Stimulated activated CD4-positive, alpha-beta T cell treated with anti-CD3 and anti-CD28 coated beads, Interleukin-4, amount 100 ng/mL, for 4 hours (primary cell): ENCODE measurements at places on chromosomes 11 and 22.

DNA sequence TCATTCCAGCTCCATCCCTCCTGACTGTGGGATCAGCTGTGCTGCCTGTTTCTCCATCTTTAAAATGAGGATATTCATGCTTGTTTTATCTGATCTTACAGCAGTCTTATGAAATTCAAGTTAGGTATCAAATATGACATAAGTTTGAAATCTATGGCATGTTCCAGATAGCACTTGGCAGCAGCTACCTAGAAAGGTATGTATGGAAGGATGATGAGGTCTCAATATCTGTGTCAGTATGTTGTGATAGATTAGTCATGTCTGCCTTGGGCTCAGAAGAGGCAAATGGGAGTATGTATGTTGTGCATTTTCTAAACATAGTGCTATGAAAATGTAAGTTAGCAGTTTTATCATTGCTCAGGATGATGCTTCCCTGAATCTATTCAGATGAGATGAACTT, 122.1 kb downstream of the NAV2 start:
- DNase-seq: no peak

GRCh38 chr11:65308281-65308891, 6.3 kb upstream of the CDC42EP2 start:
- DNase-seq: no peak

- peak; percentile 45 for DNase-seq
Measured at GRCh38 chr11:288478-289397, at the start of gene PGGHG. TSS of gene PGGHG (plus strand) at chr11:289126. CDS start at chr11:289817, 691 bp downstream.

GRCh38 chr11:111654601-111655000, 52.4 kb downstream of the SIK2 start:
- DNase-seq: no peak

DNA sequence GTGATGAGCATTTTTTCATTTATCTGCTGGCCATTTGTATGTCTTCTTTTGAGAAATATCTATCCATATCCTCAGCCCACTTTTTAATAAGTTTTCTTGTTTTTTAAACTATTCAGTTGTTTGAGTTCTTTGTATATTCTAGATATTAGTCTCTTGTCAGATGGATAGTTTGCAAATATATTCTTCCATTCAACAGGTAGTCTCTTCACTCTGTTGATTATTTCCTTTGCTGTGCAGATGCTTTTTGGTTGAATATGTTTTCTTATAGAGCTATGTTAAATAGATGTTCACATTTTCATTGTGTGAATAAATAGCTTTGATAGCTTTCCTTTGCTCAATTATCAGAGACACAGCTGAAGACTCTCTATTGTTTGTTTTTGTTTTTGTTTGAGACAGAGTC, 68.2 kb upstream of the ALKBH3 start:
- no peak for DNase-seq

GRCh38 chr22:43783777-43784176, 28.3 kb downstream of the EFCAB6 start:
- DNase-seq: no peak

DNA sequence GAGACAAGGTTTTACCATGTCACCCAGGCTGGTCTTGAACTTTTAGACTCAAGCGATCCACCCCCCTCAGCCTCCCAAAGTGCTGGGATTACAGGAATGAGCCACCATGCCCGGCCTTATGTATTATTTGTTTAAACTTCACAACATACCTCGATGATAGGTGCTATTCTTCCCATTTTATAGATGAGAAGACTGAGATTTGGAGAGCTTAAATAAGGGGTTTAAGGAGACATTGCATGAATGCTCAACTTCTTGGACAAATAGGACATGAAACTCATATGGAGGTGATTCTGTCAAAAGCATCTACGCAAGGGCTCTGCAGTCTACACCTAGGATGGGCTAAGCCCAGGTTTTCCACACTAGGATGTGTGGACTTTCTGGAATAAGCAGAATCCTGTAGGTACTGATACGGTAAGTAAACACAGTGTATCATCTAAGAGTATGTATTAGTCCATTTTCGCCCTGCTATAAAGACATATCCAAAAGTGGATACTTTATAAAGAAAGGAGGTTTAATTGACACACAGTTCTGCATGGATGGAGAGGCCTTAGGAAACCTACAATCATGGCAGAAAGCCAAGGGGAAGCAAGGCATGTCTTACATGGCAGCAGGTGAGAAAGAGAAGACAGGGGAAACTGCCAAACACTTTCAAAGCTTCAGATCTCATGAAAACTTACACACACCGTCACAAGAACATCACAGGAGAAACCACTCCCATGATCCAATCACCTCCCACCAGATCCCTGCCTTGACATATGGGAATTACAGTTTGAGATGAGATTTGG, 62.8 kb upstream of the CAPRIN1 start:
- DNase-seq: no peak

- DNase-seq: no peak
Measured at GRCh38 chr22:24421428-24421931, 5.9 kb upstream of the ADORA2A start.

GRCh38 chr11:8168485-8169257, at the start of gene RIC3:
TSS of gene RIC3 (minus strand) at chr11:8169025. CDS start at chr11:8168989, 36 bp downstream.
- DNase-seq: peak; percentile 58

DNA sequence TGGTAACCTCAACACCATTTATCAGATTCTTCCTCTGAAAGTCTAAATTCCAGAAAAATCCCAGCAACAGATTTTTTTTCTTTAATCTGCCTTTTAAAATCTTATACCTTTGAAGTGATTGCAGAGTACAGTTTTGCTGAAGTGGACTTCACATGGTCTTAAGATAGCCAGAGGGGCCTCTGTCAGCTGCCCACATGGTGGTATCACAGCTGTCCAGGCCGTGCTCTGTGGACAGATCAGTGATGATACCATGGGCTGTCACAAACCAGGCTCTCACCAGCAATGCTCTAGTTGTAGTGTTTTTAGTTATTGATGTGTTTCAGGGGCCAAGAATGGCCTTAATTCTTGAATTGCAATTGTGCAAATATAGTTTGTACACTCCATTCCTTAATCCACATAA, 44.0 kb downstream of the PARVA start:
- DNase-seq: no peak

DNA sequence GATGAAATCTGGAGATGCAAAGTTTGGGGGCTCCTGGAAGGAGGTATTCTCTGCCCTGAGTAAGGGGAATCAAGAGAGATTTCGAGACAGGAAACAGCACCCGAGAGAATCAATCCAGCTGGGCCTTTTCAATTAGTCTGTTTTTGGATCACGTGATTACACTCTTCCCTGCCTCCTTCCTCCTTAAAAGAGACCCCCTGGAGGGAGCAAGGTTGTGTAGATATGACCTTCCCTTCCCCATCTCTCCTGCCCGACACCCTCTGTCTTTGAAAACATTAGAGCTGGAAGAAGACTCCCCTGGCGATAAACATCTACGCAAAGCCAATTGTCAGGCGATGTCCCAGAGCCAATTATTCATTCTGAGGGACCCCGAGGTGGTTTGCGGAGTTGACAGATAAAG, 407.9 kb downstream of the MIAT start:
- no peak for DNase-seq

DNA sequence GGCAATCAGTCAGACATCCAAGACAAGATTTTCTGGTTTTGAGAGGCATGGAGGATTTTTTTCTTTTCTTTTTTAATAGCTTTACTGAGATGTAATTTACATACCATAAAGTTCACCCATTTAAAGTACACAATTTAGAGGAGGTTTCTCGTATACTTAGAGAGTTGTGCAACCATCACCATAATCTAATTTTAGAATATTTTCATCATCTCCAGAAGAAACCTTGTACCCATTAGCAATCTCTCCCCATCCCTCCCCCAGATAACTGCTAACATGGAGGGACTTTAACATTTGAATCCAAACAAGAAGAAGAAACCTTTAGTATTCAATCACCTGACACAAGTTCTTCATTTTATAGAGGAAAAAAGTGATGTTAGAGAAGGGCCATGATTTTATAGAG, 83.6 kb downstream of the CLPB start:
- DNase-seq: no peak

GRCh38 chr11:14308114-14308896, 50.7 kb downstream of the RRAS2 start:
- no peak for DNase-seq

- no peak for DNase-seq
Measured at GRCh38 chr11:8291421-8292350, 28.0 kb upstream of the LMO1 start.

DNA sequence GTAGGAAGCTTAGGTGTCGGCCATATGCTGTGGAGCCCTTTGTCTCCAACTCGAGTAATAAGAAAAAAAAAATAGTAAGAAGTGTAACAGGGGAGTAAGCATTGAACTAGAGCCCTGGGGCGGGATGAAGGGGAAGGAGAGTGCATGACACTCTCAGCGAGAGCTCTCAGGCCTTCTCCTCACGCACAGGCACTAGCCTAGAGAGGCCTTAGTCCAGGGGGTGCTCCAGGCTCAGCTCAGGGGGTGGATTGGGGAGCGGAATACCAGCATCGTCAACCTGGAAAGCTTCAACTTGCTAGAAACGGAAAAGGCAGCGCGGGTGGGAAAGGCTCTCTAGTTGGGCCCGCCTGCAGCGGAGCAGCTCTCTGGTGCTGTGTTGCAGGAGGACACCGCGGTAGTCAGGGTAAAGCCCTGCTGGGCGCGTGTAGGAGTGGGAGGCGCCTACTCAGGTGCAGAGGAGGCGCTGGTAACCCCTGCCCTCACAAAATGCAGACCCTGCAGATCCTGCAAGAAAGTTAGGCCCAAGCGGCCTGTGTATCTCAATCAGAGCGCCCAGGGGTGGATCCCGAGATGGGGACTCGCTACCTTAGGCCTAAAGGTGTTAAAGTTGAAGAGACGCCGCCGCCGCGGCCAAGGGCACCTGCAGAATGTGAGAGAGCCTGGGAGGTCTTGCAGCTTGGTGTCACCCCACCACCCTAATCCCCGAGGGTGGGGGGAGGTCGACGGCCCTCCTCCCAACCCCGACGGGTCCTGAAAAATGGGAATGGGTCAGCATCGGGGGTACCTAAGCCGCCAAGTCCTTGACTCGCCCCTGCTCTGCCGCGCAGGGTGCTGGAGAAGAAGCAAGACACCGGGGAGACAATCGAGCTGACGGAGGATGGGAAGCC, 2.8 kb downstream of the SLC17A6 start:
- no peak for DNase-seq

DNA sequence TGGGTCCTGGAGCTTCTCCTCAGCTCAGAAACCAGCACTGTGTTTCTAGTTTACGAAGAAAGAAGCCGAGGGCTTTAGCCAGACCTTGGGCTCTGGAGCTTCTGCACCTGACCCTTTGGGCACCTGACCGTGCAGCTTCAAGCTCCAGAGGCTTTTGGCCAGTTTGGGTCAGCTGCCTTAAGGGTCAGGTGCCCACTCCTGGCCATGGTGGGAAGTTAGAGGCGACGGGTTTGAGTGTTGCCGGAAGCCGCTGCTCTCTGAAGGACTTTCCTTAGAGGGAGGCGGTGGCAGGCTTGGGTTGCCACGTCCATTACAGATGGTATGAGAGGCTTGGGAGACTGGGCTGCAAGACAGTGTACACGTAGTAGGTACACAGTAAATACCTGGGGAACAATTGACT, 52.3 kb downstream of the PISD start:
- DNase-seq: no peak

DNA sequence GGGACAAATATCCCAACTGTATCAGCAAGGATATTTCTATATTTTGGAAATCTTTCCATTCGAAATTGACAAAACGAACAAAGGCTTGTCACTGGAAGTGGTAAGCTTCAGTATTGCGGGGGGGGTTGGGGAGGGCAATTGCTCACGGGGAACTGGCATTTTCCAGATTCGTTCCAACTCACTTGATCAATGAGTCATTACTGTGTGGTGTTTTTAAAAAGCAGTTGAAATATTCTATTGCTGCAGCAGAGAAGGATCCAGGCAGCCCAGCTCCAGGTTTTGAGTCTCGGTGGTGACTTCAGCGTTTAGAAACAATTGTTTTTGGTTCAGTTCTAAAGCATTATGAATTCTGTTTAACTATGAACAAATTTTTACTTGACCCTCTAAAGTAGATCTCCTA, 33.8 kb upstream of the FBLN1 start:
- no peak for DNase-seq

- DNase-seq: no peak
Measured at GRCh38 chr11:67292671-67293070, 3.6 kb downstream of the ANKRD13D start.

GRCh38 chr11:68552542-68552941, 92.0 kb downstream of the PPP6R3 start:
- no peak for DNase-seq

- no peak for DNase-seq
Measured at GRCh38 chr11:34311126-34311525, 46.7 kb downstream of the ABTB2 start.

- DNase-seq: no peak
Measured at GRCh38 chr11:36605221-36606216, 7.5 kb upstream of the RAG2 start.

DNA sequence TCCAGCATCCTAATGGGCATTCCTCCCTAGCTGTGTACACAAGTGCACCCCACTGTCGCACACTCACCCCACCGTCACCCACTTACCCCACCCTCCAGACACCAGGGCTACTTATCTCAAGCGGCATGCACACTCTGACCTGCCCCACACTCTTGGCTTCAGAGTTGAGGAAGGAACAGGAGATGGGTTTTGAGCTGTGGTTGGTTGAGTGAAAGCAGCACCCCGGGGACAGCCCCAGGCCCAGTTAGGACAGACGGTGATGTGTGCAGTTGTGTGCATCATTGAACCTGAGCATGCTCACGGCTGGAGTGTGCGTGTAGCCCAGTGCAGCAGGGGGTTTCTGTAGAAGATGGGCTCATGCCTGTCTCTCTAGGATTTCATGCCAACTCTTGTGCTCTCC, 32.5 kb downstream of the AHNAK start:
- no peak for DNase-seq

- DNase-seq: peak; percentile 33
Measured at GRCh38 chr22:17258015-17258787, 39.0 kb upstream of the ADA2 start.

DNA sequence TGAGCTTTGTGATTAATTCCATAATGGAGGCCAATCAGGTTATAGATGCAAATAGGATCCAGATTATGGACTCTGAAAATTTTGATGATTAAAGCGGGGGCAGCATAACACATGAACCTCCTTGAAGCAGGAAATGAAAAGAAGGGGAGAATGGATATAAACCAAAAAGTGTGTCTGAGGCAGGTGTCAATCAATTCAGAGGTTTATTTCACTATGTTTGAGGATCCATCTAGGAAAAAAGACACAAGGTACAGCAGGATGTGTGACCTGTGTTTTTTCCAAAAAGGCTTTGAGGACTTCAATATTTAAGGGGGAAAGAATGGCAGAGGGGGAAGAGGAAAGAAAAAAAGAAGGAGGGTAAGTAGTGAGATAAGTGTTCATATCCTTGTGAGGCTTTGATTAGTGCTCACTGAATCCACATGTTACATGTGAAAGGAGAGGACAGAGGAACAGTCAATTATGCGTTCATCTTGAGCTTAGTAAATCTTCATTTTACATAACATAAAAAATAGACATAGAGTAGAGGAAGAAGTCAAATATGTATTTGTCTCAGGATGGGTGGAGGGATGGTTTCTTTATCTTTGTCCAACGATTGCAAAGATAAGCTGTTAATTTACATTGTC, 34.1 kb downstream of the MS4A2 start:
- DNase-seq: no peak

- no peak for DNase-seq
Measured at GRCh38 chr11:70306586-70307033, 36.1 kb downstream of the PPFIA1 start.

- DNase-seq: no peak
Measured at GRCh38 chr11:77687088-77687487, 49.5 kb upstream of the CLNS1A start.
